Stimulated activated naive CD4-positive, alpha-beta T cell treated with Interleukin-2 at 50 U/mL for 16 hours (primary cell): ENCODE measurements at places on chromosomes 5 and 9.

DNA sequence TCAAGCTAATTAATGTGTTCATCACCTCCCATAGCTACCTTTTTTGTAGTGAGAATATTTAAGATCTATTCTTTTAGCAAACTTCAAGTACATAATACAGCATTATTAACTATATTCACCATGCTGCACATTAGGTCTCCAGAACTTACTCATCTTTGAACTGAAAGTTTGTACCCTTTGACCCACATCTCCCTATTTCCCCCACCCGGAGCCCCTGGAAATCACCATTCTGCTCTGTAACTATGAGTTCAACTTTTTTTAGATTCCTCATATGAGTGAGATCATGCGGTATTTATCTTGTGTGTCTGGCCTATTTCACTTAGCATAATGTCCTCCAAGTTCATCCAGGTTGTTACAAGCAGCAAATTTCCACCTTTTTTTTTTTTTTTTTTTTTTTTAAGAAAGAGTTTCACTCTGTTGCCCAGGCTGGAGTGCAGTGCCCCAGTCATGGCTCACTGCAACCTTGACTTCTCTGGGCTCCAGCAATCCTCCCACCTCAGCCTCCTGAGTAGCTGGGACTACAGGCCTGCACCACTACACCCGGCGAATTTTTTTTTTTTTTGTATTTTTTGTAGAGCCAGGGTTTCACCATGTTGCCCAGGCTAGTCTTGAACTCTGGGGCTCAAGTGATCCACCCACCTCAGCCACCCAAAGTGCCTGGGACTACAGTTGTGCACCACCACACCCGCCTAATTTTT lies 100.4 kb upstream of the SAP30L start:
- no peak for DNase-seq

- no peak for DNase-seq
Measured at GRCh38 chr5:149957855-149958254, 2.7 kb upstream of the SLC26A2 start.

- no peak for DNase-seq
Measured at GRCh38 chr5:145947581-145947980, 11.2 kb downstream of the SH3RF2 start.

- DNase-seq, result no peak
Measured at GRCh38 chr5:167753725-167754490, 537.5 kb upstream of the WWC1 start.

DNA sequence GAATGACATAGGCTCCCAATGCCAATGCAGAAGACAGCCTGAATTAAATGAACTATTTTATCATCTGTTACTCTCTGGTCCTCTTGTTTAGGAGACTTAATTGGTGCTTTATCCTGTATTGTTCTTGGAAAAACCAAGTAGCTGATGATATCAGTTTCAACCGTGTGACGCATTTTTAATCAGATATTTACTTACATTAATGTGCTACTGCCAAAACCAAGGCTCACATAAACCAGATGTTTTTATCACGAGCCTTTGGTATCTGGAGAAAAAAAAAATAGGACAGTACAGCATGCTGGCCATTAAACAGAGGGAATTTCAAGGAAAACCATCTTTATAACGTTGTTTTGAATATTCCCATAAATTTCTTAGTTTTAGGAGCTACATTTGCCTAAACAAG lies 90.1 kb downstream of the ICE1 start:
- no peak for DNase-seq

DNA sequence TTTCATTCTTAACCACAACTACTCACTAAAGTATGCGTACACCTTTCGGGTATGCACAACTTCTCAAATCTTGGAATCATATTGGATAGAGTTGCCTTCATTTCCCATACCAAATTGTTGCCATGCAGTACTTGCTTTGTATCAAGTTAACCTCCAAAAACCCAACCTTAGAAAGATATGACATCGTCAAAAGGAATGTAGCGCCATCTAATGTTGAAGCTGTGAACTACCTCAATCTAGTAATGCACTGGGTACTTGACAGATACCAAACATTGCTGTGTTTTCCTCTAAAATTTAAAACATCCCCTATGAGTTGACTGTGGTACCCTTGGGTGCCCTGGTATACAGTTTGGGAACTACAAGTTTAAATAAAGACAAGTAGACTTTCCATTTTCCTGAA lies 318.4 kb downstream of the ARL15 start:
- DNase-seq, result no peak

DNA sequence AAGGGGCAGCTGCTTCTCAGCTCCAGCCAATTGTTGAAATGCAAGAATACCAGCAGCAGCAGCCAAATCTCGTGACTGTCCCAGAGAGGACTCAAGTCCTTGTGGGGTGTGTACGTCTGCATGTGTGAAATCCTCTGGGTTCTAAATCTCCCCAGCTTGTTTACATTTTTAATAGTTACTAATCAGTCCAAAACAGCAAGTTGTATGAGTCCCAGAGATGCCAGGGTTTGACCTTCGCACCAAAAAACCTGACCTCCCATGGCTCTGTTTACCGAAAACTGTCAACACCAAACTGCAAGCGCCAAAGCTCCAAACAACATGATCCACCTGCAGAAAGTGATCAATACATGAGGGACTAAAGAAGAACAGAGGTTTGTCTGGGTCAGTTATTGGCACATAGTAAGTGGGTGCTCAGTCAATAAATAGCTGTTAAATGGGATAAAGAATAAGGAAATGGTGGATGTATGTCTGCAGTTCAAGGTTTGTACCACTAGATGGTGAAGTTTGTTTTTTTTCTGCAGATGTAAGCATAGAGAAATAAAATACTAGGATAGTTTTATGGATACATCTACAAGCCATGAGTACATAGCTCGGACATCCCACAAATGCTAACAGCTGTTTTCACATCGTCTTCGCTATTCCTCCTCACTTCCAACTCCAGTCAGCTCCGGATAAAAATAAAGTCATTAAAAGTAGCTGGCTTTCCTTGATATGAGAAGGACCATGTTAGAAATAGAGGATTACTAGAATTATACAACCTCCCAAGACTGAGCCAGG lies 85.3 kb upstream of the ADRB2 start:
- no peak for DNase-seq

- no peak for DNase-seq
Measured at GRCh38 chr5:82151662-82152061, 126.5 kb downstream of the RPS23 start.

DNA sequence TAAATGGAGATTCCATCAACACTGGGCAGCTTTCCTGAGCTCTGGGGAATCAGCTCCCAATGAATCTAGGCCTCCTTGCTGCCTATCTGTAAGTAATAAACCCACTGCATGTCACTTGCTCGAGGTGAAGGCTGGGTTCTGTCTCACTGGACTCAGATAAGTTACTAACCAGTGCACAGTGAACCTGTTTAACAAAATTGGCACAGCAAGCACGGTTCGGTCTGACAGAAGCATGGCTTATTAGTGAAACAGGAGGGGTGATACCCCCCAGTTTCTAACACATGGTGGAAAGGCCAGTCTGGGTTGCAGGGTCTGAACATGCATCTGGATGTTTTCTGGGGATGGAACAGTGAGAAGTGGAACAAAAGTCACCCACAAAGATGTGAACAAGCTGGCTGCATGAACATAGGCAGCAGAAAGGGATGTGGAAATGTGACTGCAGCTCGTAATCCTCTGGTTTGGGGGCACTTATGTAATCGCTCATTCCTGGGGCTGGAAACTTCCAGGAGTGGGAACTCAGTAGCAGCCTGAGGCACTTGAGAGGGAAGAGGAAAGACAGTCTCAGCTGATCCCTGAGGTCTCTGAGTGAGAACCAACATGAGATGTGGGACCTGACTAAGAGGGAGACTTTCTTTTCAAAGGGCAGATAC lies 37.7 kb downstream of the UGT3A2 start:
- no peak for DNase-seq

GRCh38 chr5:177194268-177194667 lies 60.7 kb downstream of the NSD1 start:
- DNase-seq, result no peak

GRCh38 chr5:158541536-158542297 lies 558.0 kb downstream of the EBF1 start:
- no peak for DNase-seq

DNA sequence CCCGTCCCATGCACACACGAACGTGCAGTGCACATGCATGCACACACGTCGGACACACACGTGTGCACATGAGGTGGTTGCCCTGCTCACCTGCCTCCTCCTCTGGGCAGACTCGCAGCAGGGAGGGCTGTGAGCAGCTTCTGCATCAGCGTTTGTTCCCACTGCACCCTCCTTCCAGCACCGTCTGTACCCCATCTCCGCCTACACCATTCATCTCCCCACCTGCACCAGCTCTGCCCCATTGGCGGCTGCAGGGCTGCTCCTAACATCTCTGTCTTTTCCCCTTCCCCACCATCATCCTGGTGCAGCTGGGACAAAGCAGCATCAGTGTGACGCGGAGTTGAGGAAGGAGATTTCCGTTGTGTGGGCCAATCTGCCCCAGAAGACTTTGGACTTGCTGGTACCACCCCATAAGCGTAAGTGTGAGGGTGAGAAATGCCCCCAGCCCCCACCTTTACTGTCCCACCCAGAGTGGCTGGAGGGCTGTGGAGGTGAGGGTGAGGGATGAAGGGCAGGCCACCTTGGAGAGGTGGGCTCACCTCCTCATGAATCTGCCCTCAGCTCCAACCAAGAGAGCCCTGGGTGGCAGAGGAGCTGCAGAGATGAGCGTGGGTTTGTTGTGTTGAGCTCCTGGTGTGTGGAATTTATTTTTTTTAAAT lies 234.6 kb downstream of the CACNA1B start:
- no peak for DNase-seq
